ENCODE measurements at places on chromosomes 3 and 15. TPM values are rescaled to one million over a fixed set of nuclear protein-coding genes. Genes with fewer than 3 reads are reported as not detected.
A peak's percentile ranks its signal among the peaks of the same experiment; 100 is the strongest.

- no peaks in the 10 kb centered on the region for H3K36me3 ChIP-seq
- H3K27ac ChIP-seq = no peak overlapping the region
- no peak for DNase-seq
- no peaks in the 10 kb centered on the region for H3K27me3 ChIP-seq
- no peak overlapping the region for H3K4me3 ChIP-seq
These were observed 612.7 kb downstream of the TBL1XR1 start for GRCh38 chr3:176584413-176585176.

IL5RA gene
- not detected for total RNA-seq

DNA sequence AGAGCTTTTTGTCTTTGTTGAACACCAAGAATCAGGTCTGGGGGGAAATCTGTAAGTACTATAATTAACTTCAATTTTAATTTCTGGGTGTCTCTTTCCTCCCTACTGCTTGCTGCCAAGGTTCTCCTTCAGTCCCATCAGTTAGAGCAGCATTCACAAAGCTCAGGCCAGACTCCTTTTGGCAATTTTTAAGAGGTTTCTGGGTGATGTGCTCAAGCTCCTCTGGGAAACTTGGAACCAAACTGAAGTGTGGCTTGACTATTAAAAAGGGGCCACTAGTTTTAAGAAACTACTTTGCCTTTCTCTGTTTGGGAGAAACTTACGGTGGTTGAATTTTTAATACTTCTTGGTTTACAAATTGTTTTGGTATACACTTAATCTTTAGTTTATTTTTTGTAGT is 227.7 kb upstream of the SOX2 start:
- no peaks in the 10 kb centered on the region for H3K36me3 ChIP-seq
- H3K27ac ChIP-seq = no peak overlapping the region
- no peaks in the 10 kb centered on the region for H3K4me1 ChIP-seq
- no peak for DNase-seq

DNA sequence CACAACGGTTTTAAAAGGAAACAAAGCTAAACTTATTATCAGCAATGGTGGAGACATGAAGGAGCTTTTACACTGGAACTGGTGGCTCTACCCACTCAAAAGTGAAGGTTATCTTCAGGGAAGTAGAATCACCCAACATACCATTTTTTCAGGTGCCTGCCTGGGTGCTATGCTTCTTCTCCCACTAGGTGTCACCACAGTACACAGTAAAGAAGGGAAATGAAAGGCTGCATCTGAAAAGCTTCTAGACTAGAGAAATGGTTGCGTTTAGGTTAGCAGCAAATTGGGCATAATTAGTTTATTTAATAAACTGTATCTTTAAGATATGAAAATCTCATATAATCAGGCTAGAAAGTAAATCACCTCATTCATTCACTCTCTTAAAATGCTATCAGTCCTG is 47.0 kb upstream of the SELENOK start:
- no peaks in the 10 kb centered on the region for H3K36me3 ChIP-seq
- H3K27me3 ChIP-seq = peaks cover 11% of the 10 kb centered on the region
- DNase-seq = peak; percentile 80
- no peaks in the 10 kb centered on the region for H3K4me1 ChIP-seq
- no peak overlapping the region for H3K4me3 ChIP-seq
- no peak overlapping the region for H3K27ac ChIP-seq

- H3K4me1 ChIP-seq = peaks cover 10% of the 10 kb centered on the region
- DNase-seq = no peak
- no peaks in the 10 kb centered on the region for H3K36me3 ChIP-seq
- H3K27ac ChIP-seq = no peak overlapping the region
These were observed 638.2 kb upstream of the NAALADL2 start for GRCh38 chr3:174220775-174221554.

DNA sequence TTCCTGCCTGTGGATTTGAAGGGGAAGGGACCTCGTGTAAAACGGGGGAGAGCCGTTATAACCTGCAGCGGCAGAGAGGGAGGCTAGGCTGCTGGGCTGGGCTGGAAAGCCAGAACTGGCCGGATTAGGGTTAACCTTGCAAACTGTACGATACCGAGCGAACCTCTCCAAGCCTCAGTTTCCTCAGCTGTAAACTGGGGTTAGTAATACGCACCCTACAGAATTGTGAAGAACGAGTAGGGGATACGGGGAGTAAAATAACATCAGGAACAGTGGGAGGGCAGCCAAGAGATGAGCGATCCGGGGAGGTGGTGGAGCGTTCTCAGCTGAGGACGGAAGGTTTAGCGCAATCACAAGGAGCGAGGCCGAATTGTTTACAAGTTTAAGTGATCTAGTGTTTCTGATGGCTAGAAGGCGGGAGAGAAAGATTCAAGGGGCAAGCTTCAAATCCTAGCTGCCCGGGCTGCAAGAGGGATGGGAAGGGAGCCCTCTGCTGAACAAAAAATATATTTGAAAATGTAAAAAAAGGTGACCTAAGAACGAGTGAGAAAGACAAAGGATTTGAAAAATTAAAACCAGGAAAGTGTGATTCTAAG is 768 bp upstream of the SEMA5B start:
- peak overlapping the region; percentile 78 for H3K4me3 ChIP-seq
- peak; percentile 72 for DNase-seq
- peaks cover 15% of the 10 kb centered on the region for H3K4me1 ChIP-seq
- H3K27ac ChIP-seq = no peak overlapping the region
- peaks cover 60% of the 10 kb centered on the region for H3K27me3 ChIP-seq

GRCh38 chr3:172334671-172335207 is 113.5 kb downstream of the GHSR start:
- DNase-seq = no peak
- H3K36me3 ChIP-seq = peaks cover 11% of the 10 kb centered on the region
- H3K4me3 ChIP-seq = no peak overlapping the region
- no peaks in the 10 kb centered on the region for H3K27me3 ChIP-seq
- H3K27ac ChIP-seq = no peak overlapping the region

DNA sequence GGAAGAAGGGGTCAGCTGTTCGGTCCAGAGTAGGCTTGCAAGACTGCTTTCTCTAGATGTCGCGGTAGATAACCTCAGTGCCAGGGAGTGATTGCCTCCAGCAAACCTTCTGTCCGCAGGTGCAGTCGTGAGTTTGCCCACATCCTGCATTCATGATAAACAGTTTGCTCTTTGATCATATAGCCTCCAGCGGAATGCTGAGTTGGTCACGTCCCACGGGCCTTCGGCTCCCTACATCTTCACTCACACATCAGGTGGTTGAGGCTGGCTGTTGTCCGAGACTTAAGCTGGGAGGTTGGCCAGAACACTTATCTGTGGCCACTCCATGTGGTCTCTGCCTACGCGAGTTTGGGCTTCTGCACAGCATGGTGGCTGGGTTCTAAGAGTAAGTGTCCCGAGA is 62.1 kb upstream of the NR2C2 start:
- peaks cover 43% of the 10 kb centered on the region for H3K4me1 ChIP-seq
- H3K27ac ChIP-seq = no peak overlapping the region
- peaks cover 2% of the 10 kb centered on the region for H3K27me3 ChIP-seq
- DNase-seq = peak; percentile 75
- H3K36me3 ChIP-seq = no peaks in the 10 kb centered on the region

SCN11A gene
- total RNA-seq = not detected

DNA sequence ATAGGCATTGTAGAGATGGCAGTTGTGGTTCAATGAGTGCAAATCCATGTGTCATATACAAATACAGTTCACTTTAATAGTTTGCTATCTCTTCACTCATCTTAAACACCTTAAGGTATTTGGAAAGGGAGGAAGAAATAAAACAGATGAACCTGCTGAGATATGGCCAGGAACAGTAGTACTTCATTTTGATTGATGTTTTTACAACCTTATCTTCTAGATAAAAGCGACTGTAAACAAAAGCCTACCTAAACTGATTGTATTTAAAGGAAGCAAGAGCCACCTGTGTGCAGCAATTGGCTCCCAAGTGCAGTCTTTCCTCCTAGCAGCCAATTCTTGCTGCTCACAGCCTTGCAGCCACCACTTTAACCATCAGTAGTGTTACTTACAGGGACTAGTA is 217.7 kb downstream of the CDIN1 start:
- no peak overlapping the region for H3K27ac ChIP-seq
- H3K4me1 ChIP-seq = no peaks in the 10 kb centered on the region
- no peaks in the 10 kb centered on the region for H3K27me3 ChIP-seq
- no peak for DNase-seq
- no peaks in the 10 kb centered on the region for H3K36me3 ChIP-seq
- no peak overlapping the region for H3K4me3 ChIP-seq

DNA sequence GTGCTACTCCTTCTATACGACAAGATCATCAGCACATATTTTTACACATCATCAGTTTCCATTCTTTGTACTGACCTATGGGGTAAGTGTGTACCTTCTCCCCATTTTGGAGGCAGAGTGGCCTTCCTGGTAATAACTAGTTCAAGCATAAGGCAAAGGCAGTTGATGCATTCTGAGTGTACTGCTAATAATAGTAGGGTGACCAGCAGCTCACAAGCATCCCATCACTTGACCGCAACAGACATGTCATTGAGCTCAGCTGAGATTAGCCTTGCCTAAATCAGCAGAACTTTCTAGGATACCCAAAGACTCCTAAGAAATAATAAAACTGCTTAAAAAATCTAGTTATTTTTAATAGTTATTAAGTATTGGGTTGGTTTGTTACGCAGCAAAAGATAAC is 329.8 kb upstream of the FRG2C start:
- H3K36me3 ChIP-seq = no peaks in the 10 kb centered on the region
- H3K4me3 ChIP-seq = no peak overlapping the region
- no peaks in the 10 kb centered on the region for H3K4me1 ChIP-seq
- no peaks in the 10 kb centered on the region for H3K27me3 ChIP-seq
- H3K27ac ChIP-seq = no peak overlapping the region

- peaks cover 17% of the 10 kb centered on the region for H3K27me3 ChIP-seq
- DNase-seq = no peak
- no peak overlapping the region for H3K27ac ChIP-seq
These were observed 425.3 kb upstream of the TGFBR2 start for GRCh38 chr3:30181178-30181465.

TIGIT gene
- total RNA-seq = 4.7 TPM

CFAP91 gene
- 0.26 TPM for total RNA-seq

MEIS2 gene
- not detected for total RNA-seq

- no peak for DNase-seq
- no peak overlapping the region for H3K4me3 ChIP-seq
- peaks cover 7% of the 10 kb centered on the region for H3K4me1 ChIP-seq
- H3K27ac ChIP-seq = no peak overlapping the region
These were observed 67.6 kb upstream of the CMC1 start for GRCh38 chr3:28173836-28174235.

RBP2 gene
- not detected for total RNA-seq

GRCh38 chr3:194003114-194004057 is 132.6 kb upstream of the HES1 start:
- no peaks in the 10 kb centered on the region for H3K36me3 ChIP-seq
- no peak overlapping the region for H3K27ac ChIP-seq
- H3K4me3 ChIP-seq = peak overlapping the region; percentile 49
- peak; percentile 69 for DNase-seq
- H3K27me3 ChIP-seq = peaks cover 54% of the 10 kb centered on the region

GRCh38 chr15:85150130-85150480 is 168.4 kb downstream of the PDE8A start:
- H3K4me3 ChIP-seq = no peak overlapping the region
- no peaks in the 10 kb centered on the region for H3K36me3 ChIP-seq
- DNase-seq = no peak
- peaks cover 11% of the 10 kb centered on the region for H3K4me1 ChIP-seq

DNA sequence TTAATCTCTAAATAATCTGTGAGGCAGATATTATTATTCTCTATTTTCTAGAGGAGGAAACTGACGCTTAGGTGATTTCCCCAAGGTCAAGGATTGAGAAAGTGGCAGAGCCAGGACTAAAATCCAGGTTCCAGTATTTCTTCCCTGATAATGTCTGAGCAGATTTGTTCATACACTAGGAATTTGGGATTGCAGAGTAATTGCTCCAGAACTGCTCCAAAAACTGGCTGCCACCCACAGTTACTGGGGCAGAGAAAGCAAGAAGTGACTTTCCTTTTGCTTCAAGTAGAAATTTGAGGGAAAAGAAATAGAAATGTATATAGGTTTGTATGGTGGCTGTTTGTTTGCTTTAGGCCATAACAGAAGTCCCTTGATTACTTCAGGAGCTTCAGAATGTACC is 60.6 kb downstream of the SLC12A8 start:
- no peaks in the 10 kb centered on the region for H3K36me3 ChIP-seq
- peaks cover 39% of the 10 kb centered on the region for H3K27me3 ChIP-seq
- peaks cover 18% of the 10 kb centered on the region for H3K4me1 ChIP-seq
- no peak overlapping the region for H3K27ac ChIP-seq
